Effector CD4-positive, alpha-beta T cell (primary cell): ENCODE measurements at places on chromosomes 16 and 17.

GRCh38 chr17:13334374-13334773 lies 267.4 kb downstream of the HS3ST3A1 start:
- DNase-seq = no peak

- no peak for DNase-seq
Observed at GRCh38 chr16:2858245-2859025, 465 bp upstream of the PRSS22 start.

- DNase-seq = no peak
Observed at GRCh38 chr17:17922070-17922614, 50.1 kb downstream of the TOM1L2 start.

DNA sequence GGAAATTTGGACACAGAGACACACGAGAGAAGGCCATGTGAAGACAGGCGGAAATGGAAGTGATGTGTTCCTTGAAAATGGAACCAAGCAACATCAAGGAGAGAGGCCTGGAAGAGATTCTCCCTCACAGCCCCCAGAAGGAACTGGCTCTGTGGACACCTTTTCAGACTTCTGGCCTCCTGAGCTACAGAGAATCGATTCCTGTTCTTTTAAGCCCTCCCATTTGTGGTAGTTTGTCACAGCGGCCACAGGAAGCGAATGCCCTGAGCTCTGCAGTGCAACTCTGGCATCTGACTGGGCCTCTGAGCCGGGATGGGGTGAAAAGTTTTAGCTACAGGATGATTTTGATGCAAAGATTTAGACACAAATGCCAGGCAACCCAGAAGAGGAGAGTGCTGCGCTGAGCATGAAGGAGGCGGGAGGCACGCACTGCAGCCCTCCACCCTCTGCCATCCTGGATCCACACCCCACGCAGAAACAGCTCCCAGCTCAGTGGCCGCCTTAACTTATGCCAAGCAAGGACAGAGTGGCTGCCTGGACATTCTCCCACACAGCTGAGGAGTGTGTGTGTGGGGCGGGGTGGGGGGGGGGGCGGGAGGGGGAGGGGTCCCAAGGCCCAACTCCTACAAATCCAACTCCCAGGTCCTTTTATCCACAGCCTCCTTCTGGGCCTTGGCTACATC lies 2.2 kb downstream of the TIMP2 start:
- no peak for DNase-seq

GRCh38 chr16:29811896-29812665 lies at the start of gene PRRT2:
Gene PRRT2, plus strand, starts transcription at chr16:29812193. Its CDS starts 862 bp downstream, at chr16:29813055.
- no peak for DNase-seq

GRCh38 chr17:78359321-78359996 lies 418 bp downstream of the SOCS3 start:
- no peak for DNase-seq

GRCh38 chr17:40327735-40328385 lies 18.9 kb downstream of the RARA start:
- DNase-seq = no peak

GRCh38 chr17:41986634-41987033 lies 20.0 kb downstream of the CNP start:
- DNase-seq = no peak

DNA sequence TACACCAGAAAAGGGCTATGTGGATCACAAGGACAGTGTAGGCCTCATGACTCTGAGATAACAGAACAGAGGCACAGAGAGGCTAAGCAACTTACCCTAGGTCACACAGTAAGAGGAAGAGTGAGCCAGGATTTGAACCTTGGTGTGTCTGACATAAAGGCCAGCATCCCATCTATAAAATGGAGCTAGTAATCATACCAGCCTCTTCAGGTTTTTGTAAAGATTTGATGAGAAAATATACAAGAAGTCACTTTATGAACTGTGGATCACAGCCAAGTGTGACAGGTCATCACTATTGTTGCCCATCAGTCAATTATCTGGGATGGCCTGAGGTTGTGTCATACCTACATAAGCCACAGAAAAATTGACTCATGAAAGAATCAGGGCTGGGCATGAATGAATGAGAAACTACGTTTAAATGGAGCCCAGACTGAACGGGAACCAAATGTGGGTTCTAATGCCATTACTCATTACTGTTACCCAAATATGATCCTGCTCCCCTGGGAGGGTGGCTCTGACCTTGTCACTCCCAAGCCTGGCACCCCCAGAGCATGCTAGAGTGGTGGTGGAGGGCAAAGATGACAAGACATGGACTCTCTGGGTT lies 21.0 kb downstream of the FBXO39 start:
- DNase-seq = no peak

DNA sequence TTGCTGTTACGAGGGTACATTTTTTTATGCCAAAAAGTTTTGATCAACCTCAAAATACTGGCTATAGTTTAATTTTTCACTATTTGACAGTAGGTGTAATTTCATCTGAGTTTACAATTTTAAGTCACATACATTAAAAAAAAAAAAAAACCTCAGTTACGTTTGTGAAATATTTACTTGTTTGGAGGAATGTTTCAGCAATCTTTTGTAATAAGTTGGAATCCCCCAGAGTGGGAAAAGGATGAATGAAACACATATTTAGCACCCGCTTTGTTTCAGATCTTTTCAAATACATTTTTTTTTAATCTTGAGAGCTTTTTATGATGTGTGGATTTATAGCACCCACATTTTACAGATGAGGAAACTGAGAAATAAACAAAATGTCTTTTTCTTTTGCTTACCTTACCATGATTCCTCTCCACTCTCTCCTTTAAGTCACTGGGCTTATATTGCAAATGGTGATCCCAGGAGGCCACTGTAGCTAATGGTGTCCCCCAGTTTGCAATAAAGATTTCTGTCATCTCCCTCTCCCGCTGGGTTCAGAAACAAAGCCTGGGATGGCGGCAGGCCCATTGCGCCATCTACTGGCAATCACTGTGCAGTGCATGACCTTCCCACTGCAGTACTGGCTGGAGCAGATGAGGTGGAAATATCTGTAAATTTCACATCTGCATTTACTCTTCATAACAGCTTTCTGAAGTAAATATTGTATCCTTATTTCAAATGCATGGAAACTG lies 27.7 kb downstream of the TBC1D3B start:
- DNase-seq = peak; percentile 47

GRCh38 chr16:50259334-50260205 lies 6.8 kb upstream of the ADCY7 start:
- no peak for DNase-seq
